ENCODE measurements at places on chromosomes 6 and 20.

DNA sequence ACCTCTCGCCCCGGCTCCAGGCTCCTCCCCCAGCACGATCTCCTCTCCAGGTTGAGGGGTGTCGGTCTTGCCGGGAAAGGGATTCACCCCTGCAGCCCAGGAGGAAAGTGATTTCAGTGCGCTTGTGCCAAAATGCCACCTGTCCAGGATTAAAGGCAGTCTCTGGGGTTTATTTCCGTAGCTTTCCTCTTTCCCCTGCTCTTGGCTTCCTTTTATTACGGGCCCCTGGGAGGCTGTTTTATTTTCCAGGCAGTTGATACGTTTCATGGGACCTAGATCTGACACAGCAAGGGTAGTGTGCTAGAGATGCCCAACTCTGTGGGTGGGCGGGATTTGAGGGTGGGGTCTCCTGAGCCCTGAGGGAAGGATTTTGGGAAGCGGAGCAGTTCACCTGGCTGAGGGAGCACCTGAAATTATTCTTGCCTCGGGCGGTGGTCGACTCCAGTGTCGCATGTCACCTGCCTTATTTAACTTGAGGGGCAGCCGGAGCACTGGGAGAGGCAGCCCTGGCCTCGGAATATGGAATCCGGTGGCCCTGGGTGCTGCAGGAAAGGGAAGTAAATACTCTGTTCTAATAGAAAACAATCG is 9.5 kb upstream of the NKX2-2 start:
- DNase-seq, result no peak

- no peak for DNase-seq
Observed at GRCh38 chr20:10572853-10573252, 100.9 kb downstream of the JAG1 start.

GRCh38 chr20:58981628-58982364 is 740 bp downstream of the NELFCD start:
- no peak for DNase-seq

GRCh38 chr6:157560691-157561413 is 179.9 kb downstream of the ZDHHC14 start:
- no peak for DNase-seq

DNA sequence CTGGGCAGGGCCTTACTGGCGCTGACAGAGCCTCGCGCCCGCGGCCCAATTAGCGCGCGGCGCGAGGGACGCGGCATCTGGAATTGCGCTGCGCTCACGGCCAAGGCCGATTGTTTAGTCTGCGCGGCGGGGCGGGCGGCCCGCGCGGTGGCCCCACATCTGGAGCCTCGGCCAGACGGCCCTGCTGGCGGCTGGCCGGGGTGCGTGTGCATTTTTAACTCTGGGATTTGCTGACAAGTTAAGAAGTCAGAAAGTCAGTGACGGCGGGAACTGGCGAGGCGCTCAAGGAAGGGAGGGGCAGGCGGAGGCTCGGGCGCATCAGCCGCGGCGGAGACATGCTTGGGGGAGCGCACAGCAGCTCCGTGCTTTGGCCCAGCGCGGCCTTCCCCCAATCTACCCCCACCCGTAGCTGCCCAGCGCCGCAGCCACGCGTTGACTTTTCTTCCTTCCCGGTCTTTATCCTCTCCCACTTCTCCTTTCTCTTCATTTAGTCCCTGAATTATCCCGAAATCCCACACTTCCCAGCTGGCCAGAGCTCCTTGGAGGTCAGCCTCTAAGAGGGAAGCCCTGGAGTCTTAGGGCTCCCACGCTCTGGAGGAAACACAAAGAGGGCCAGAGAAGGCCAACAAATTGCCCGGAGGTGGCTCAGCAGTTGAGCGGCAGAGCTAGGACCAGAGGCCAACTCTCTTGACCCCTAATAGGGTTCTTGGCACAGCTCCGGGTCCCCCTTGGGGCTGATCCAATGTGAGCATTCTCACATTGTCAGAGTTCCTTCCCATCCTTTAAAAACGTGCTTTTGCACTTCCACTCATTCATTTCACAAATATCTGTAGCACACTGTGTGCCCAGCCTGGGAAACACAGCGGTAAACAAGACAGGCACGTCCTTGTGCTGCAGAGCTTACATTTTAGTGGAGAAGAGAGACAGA is 40.8 kb upstream of the FOXP4 start:
- no peak for DNase-seq

Measured in NCI-H1694 treated with DMSO at 0.1 percent for 48 hours (cell line).